ENCODE measurements at places on chromosomes 6 and 20.

DNA sequence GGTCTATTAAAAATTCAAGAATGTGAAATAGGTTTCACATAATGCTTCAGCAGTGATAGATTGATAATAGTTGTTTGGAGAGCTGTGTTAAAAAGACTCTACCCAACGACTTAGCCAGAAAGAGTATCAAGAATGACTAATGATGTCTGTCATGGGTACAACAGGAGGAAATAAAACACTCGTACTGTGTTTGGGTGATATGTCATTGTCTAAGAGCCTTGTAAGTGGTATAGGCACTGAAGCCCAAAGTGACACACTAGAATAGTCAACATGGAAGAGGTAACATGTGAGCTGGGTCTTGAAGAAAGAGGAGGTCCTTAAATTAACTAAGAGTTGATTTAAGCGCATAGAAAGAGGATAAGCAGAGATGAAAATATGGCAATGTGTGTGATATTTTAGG is 471.8 kb upstream of the MAN1A1 start:
- no peak for DNase-seq

DNA sequence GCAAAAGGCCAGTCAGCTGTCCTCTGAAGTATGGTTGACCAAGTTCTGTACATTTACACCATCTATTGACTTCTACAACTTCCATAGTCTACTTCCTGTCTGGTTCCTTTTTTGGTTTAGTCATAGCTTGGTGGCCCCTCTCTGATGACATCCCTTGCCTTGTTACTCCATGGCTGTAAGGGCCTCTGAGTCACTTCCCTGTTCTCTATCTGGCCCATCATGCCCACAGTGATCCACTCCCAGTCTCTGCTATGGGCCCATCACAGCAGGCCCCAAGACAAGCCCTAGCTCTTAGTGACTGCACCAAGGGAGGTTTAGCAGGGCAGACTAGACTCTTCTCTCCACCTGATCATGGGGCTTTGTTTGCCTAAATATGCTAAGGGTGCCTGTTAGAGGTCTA is 441.6 kb downstream of the HACE1 start:
- DNase-seq = no peak

GRCh38 chr6:20415304-20415703 is 13.6 kb downstream of the E2F3 start:
- no peak for DNase-seq

DNA sequence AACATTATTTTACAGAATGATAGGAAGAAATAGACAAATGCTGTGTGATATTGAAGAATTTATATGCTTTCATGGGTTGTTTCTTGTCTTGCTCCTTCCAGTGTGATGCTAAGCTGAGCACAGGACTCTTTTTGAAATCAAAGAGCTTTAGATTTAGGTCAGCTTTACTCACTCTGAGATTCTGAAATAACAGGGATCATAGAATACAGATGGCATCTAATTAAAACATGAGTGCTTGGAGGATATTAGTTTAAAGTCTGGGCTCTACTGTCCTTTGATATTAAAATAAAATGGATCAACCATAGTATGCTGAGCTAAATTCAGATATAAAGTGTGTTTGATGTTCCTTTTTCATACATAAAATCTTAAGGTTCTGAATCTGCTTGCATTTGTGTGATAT is 29.6 kb downstream of the MLIP start:
- DNase-seq = no peak

GRCh38 chr6:81304466-81304865 is 448.0 kb downstream of the TENT5A start:
- DNase-seq = no peak

DNA sequence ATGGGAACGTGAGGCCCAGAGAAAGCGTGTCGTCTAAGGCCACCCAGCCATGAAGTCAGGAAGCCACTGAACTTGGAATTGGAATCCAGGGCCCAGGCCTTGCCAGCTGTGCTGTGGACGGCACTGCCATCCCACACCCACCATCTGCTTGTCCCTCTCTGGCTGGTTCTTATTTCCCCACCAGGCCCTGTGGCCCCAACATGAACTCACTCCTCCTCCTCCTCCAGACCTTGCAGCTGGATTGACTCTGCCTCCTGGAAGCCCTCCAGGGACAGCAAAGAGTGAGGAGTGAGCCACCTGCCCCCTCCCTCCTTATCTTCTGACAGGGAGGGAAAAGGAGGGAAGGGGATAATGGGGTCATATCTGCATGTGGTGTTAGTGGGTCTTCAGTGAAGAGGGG is 16.0 kb upstream of the IP6K3 start:
- DNase-seq = no peak

DNA sequence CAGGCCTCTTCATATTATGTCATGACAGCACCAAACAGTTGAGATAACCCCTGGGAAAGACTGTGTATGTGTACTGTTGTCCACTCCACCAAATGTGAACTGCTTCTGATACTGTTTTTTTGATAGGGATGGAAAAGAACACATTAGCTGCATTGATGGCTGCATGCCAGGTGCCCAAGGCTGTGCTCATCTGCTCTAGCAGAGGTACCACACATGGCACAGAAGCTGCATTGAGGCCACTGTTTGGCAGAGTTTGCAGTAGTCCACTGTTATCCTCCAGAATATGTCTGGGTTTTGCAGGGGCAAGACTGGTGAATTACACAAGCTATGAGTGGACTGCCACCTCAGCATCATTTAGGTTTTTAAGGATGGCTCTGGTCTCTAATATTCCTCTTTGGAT is 28.2 kb upstream of the ELMO2 start:
- DNase-seq = no peak

DNA sequence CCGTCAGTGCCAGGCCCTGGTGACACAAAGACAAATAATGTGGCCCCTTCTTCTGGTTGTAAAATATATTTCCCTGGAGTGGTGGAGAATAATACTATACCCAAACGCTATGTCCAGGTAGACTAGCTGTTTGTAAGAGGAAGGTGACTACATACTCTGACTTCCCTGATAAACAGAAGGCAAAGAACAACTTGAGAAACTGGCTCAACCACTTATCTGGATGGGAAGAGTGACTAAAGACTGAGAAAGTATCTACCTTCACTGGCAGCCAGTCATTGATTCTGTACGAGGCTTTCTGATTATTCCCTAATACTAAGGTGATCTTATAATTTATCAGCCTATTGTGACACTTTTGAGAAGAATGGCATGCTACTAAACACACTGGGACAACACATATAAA is 569.7 kb downstream of the EPHA7 start:
- DNase-seq = no peak

DNA sequence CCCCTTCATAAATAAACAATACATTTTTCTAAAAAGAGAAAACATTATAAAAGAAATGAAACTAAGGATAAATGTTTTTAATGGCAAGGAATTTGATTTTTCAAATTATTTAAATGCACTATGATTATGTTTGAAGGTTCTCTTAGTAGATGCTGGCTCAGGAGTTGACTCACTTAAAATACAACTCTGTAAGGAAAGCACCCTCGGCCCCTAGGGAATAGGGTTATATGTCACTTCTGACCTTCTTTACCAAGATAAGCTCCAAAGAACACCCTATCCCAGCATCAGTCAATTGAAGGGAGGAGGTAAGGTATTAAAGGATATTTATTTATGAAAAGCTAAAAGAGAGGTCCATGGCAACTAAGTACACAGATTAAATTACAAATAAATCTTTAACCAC is 6.8 kb downstream of the SNAP91 start:
- no peak for DNase-seq

GRCh38 chr20:11271319-11271718 is 597.5 kb upstream of the JAG1 start:
- no peak for DNase-seq

DNA sequence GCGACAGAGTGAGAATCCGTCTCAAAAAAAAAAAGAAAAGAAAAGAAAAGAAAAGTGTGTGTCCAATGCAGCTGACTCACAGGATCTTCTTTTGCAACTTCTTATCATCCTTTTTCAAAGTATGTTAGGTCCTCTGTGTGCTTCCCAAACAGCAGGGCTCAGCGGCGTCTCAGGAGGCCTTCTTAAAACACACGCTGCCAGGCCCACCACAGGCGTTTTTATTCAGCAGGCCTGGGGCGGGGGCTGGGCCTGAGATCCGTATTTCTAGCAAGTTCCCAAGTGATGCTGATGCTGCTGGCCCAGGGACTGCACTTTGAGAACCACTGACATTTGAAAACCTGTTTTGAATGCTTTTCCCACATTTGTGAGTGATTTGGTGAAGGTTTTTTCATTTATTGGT is 57.1 kb downstream of the PSMG4 start:
- no peak for DNase-seq

DNA sequence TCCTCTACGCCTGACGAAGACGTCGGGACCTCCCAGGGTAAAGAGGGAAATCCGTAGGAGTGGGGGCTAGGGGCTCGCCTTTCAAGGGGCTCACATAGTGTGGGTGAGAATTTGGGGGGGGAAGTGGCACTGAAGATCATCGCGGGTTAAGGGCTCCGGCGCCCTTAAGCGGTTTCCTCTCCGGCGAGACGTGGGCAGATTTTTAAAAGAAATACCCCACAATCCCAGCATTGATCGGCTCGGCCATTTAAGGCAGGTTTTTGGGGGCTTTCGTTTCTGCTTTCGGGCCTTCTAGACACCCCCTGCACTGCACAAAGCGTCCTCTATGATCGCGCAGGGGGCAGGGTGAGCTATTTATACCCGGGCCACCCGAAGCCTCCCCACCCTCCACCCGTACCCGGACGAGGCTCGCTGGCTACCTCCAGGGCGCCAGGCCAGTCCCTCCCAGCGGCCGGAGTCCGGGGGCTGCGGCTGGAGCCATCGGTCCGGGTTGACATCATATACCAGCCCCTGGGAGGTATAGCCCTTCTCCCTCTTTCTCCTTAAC is 1.2 kb downstream of the NKX2-2 start:
- DNase-seq = no peak

- DNase-seq = no peak
These were observed 396.2 kb downstream of the CD83 start for GRCh38 chr6:14513496-14514393.

- no peak for DNase-seq
These were observed 134.2 kb downstream of the TRIM27 start for GRCh38 chr6:28789553-28790083.

DNA sequence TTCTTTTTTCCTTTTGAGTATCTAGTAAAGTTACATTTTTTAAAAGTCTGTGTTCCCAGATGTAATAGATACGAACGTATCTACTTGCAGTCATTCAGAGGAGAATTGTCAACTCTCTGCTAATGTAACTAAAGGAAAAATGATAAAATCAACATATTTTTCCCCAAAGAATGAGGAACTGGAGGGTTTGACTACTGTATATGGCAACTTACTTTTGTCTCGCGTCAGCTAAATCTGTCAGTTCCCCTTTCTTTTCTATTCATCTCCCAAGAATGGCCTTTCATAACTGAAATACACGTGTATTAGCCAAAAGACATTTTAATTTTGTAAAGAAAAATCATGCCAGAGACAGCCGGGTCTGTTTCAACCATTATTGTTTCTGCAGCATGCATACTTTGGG is 5.4 kb downstream of the EYA2 start:
- DNase-seq = no peak

DNA sequence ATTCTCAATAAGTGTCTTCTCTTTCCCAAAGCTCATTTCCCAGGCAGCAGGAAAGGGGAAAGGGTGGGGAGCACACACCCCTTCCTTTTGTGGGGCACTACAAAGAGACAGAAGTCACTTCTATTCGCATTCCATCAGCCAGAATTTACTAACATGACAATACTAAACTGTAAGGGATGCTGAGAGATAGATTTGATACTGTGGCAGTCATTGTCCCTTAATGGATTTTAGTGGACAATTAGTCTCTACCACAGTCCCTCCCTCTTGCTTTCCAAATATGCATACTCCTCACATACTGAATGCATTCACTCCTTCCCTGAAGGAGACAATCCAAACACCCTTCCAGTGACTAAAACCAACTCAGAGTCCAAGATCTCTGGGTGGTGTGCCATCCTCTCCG is 50.5 kb downstream of the ABRACL start:
- no peak for DNase-seq

DNA sequence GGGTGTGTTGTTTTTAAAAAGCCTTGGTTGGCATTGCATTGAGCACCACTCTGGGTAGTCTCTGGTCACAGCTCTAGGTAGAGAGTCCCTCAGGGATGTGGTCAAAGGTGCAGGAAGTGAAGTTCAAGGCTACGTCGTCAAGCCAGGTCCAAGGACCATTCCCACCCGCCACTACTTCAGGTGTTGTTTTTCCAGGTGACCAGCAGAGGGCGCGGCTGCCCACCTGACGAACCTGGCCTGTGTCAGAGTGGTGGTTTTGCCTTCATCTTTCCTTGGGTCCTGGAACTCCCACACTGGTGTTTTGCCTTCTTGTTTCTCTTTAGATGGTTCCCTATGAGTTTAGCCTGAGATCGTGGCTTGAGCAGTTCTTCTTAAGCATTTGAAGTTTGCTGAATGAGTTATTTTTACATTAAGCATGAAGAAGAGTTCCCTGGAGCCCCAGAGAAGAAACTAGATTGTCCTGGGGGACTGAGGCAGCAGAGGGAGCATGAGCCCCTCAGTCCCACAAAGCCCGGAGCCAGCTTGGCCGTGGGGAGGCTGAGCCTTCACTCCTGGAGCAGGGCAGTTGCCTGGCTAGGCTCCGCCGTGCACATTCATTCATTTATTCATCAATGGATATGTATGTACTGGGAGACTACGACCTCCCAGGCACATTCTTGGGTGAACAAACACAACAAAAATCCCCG is 5.6 kb upstream of the PHACTR3 start:
- DNase-seq = peak; percentile 33

- no peak for DNase-seq
These were observed 38.1 kb upstream of the NOX3 start for GRCh38 chr6:155493694-155494143.

- no peak for DNase-seq
These were observed 27.4 kb downstream of the GJA10 start for GRCh38 chr6:89921691-89922090.

DNA sequence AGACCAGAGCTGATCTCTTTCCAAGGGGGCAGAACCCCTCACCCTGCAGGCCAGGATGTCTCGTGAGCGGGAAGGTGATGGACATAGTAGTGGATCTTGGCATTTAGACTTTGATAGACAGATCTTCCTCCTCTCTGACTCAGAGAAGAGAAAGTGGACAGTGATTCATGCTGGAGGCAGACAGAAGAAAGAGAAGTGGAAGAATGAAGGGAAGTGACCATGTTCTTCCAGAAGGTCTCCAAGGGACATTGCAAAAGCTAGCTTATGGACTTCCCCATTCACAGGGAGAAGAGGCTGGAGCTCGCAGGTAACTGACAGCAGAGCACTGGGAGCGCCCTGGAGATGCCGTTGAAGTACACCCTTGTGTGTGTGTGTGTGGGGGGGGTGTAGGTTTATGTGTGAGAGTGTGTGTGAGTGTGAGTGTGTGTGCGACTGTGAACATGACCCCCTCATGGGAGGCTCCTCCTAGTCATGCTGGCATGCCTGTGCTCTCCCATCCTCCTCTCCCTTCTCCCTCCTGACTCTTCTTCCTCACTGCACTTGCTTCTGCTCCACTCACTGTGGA is 8.0 kb upstream of the RAET1L start:
- no peak for DNase-seq

- DNase-seq = peak; percentile 46
These were observed 198.6 kb upstream of the UST start for GRCh38 chr6:148548065-148548748.

DNA sequence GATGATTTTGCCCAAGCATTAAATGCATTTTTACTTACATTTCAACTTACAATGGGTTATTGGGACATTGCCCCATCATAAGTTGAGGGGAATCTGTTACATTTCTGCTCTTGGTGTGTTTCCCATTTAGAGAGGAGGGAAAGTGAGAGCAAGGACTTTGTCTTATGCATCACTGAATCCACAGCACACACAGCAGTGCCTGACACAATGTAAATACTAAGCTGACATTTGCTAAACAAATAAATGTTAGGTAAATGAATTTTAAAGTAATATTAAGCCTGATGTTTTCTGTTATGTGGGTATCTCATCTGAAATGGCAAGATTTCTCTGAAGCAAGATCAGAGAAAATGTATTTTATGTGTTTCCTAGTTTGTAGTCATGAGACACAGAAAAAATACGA is 143.6 kb upstream of the STXBP5 start:
- no peak for DNase-seq
